ENCODE measurements at places on chromosomes 6 and 20. TPM values are rescaled to one million over a fixed set of nuclear protein-coding genes. Genes with fewer than 3 reads are reported as not detected.

- H3K27ac ChIP-seq, result no peak overlapping the region
- no peak overlapping the region for H3K4me3 ChIP-seq
- no peaks in the 10 kb centered on the region for H3K36me3 ChIP-seq
- no peaks in the 10 kb centered on the region for H3K4me1 ChIP-seq
- no peaks in the 10 kb centered on the region for H3K27me3 ChIP-seq
Observed at GRCh38 chr6:155004017-155004416, 8.9 kb downstream of the TIAM2 start.

DNA sequence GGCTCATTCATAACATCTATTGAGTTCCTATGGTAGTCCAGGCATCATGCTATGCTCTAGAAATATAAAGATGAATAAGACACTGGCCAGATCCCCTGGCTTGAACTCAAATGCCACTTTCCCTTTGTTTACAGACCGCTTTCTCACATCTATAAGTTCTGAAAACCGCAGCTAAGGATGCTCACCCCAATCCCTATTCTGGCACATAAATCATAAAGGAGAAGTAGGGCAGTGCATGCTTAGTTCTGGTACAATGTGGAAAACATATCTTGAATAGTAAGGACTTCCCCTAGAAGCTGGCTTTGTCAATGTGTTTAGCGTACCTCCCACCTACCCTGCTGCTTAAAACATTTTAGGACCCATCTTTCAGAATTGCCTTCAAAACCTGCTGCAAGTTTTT, 26.4 kb downstream of the MRS2 start:
- no peak for DNase-seq
- H3K4me1 ChIP-seq, result no peaks in the 10 kb centered on the region
- no peak overlapping the region for H3K27ac ChIP-seq

GRCh38 chr6:5082487-5083306, 2.4 kb upstream of the PPP1R3G start:
- no peaks in the 10 kb centered on the region for H3K36me3 ChIP-seq
- no peak overlapping the region for H3K27ac ChIP-seq
- no peaks in the 10 kb centered on the region for H3K27me3 ChIP-seq
- no peaks in the 10 kb centered on the region for H3K4me1 ChIP-seq

- DNase-seq, result no peak
- H3K27ac ChIP-seq, result peak overlapping the region; percentile 21
- H3K4me3 ChIP-seq, result peak overlapping the region; percentile 75
- H3K4me1 ChIP-seq, result peaks cover 24% of the 10 kb centered on the region
- no peaks in the 10 kb centered on the region for H3K36me3 ChIP-seq
Observed at GRCh38 chr20:25196786-25197120, 1.2 kb downstream of the ENTPD6 start.

The DOK5 gene
- 5.1 TPM for total RNA-seq

- no peak for DNase-seq
- no peaks in the 10 kb centered on the region for H3K4me1 ChIP-seq
- H3K27me3 ChIP-seq, result no peaks in the 10 kb centered on the region
- H3K27ac ChIP-seq, result no peak overlapping the region
- H3K36me3 ChIP-seq, result no peaks in the 10 kb centered on the region
Observed at GRCh38 chr6:120384671-120385070, 949.6 kb downstream of the TBC1D32 start.

DNA sequence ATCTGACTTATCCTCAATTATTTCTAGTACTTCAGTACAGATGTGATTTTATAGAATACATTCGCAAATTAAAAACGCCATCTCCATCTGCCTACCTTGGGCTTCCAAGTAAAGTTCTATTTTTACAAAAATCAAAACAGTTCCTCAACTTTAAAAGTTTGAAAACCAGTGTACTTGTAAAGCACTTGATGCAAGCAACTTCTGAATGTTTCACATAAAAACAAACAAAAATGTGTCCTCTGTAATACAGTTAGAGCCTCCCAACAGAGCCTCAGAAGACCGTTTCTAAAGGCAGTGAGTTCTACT, 384 bp upstream of the MANEA start:
- peaks cover 28% of the 10 kb centered on the region for H3K4me1 ChIP-seq
- H3K27ac ChIP-seq, result peak overlapping the region; percentile 87

The OR2B6 gene
- total RNA-seq, result not detected

GRCh38 chr6:135162678-135163439, 18.2 kb upstream of the MYB start:
- no peak overlapping the region for H3K27ac ChIP-seq
- no peak overlapping the region for H3K4me3 ChIP-seq
- no peaks in the 10 kb centered on the region for H3K27me3 ChIP-seq
- no peaks in the 10 kb centered on the region for H3K36me3 ChIP-seq
- H3K4me1 ChIP-seq, result peaks cover 28% of the 10 kb centered on the region

The CCN6 gene
- total RNA-seq, result not detected

DNA sequence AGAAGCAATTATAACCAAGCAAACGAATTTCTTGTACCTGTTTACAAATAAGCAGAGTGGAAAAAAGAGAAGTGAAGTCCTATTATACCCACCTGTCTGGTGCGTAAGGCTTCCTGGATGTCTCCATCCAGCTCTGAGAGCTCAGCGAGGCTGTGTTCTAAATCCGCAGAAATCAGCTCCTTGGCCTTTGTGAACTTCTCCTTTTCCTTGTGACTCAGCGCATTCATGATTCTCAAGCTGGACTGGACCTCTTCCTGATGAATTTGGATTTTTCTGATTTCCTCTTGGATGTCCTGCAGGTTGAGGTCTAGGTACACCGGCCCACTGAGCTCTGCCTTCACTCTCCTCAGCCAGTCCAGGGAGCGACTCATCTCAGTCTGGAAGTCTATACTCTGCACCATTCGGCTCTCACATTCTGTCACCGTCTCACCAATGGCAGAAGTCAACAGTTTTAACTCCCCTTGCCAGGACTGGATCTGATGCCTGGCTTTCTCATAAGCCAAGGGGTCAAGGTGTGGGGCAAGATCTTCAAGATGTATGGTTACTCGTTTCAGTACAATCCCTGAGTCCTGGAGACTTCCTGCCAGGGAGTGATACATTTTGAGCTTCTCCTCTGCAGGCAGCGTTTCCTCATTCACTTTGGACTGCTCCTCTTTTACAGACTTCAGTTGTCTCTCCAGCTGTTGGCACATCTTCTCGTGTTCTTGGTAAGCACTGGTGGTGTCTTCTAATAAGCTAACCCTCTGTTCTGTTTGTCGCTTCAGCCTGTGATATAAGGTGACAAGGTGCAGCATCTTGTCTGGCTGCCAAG, 307.3 kb downstream of the SYNE1 start:
- H3K4me3 ChIP-seq, result no peak overlapping the region
- no peaks in the 10 kb centered on the region for H3K4me1 ChIP-seq
- H3K36me3 ChIP-seq, result no peaks in the 10 kb centered on the region
- DNase-seq, result no peak

GRCh38 chr6:16370943-16371342, 132.6 kb downstream of the GMPR start:
- DNase-seq, result no peak
- no peaks in the 10 kb centered on the region for H3K36me3 ChIP-seq
- H3K4me1 ChIP-seq, result no peaks in the 10 kb centered on the region
- H3K27ac ChIP-seq, result no peak overlapping the region

- H3K4me3 ChIP-seq, result no peak overlapping the region
- no peak overlapping the region for H3K27ac ChIP-seq
- no peaks in the 10 kb centered on the region for H3K36me3 ChIP-seq
- DNase-seq, result no peak
- H3K4me1 ChIP-seq, result no peaks in the 10 kb centered on the region
Observed at GRCh38 chr20:31829731-31830130, 10.6 kb downstream of the MYLK2 start.

DNA sequence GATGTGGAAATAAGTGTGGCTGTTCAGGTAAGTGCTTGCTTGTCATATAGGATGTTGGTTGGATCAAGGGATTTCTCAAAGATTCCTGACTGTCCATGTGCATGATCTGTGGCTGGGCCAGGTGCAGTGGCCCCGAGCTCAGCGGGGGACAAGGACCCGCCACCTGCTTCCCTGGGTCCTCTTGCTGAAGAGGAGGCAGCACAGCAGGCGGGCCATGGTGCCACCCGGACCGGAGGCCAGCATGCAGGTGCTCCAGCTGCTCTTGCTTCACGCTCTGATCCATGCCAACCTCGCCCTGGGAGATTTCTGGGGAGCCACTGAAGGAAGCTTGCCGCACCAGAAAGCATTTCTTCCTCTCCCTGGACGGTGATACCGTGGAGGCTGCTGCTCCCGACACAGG, 173.8 kb downstream of the HIVEP2 start:
- H3K4me1 ChIP-seq, result peaks cover 24% of the 10 kb centered on the region
- no peaks in the 10 kb centered on the region for H3K27me3 ChIP-seq
- peaks cover 44% of the 10 kb centered on the region for H3K36me3 ChIP-seq

- no peaks in the 10 kb centered on the region for H3K4me1 ChIP-seq
- H3K27me3 ChIP-seq, result no peaks in the 10 kb centered on the region
- no peak overlapping the region for H3K4me3 ChIP-seq
- DNase-seq, result no peak
- no peaks in the 10 kb centered on the region for H3K36me3 ChIP-seq
- H3K27ac ChIP-seq, result no peak overlapping the region
Observed at GRCh38 chr20:16111172-16111832, 461.9 kb downstream of the KIF16B start.

GRCh38 chr6:107342144-107342543, 117.2 kb downstream of the PDSS2 start:
- no peak overlapping the region for H3K27ac ChIP-seq
- DNase-seq, result no peak
- no peak overlapping the region for H3K4me3 ChIP-seq
- H3K36me3 ChIP-seq, result no peaks in the 10 kb centered on the region
- no peaks in the 10 kb centered on the region for H3K27me3 ChIP-seq
- H3K4me1 ChIP-seq, result no peaks in the 10 kb centered on the region

- H3K4me3 ChIP-seq, result no peak overlapping the region
- no peak overlapping the region for H3K27ac ChIP-seq
- DNase-seq, result no peak
- no peaks in the 10 kb centered on the region for H3K4me1 ChIP-seq
- no peaks in the 10 kb centered on the region for H3K36me3 ChIP-seq
Observed at GRCh38 chr20:12044969-12045368, 127.3 kb downstream of the BTBD3 start.

- H3K27me3 ChIP-seq, result no peaks in the 10 kb centered on the region
- no peaks in the 10 kb centered on the region for H3K36me3 ChIP-seq
- H3K4me3 ChIP-seq, result no peak overlapping the region
- peaks cover 6% of the 10 kb centered on the region for H3K4me1 ChIP-seq
- H3K27ac ChIP-seq, result no peak overlapping the region
Observed at GRCh38 chr6:158938811-158939254, 61.2 kb downstream of the RSPH3 start.
